ENCODE measurements at places on chromosomes 1 and 21.
A peak's percentile ranks its signal among the peaks of the same experiment; 100 is the strongest.

DNA sequence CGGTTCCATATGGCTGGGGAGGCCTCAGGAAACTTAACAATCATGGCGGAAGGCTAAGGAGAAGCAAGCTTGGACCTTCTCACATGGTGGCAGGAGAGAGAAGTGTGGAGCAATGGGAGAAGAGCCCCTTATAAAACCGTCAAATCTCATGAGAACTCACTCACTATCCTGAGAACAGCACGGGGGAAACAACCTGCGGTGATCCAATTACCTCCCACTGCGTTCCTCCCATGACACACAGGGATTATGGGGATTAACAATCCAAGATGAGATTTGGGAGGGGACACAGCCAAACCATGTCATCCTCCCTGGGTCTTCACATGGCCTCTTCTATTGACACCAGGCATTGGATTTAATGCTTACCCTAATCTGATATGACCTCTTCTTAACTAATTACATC lies 455.1 kb upstream of the VAMP3 start:
- DNase-seq = no peak

DNA sequence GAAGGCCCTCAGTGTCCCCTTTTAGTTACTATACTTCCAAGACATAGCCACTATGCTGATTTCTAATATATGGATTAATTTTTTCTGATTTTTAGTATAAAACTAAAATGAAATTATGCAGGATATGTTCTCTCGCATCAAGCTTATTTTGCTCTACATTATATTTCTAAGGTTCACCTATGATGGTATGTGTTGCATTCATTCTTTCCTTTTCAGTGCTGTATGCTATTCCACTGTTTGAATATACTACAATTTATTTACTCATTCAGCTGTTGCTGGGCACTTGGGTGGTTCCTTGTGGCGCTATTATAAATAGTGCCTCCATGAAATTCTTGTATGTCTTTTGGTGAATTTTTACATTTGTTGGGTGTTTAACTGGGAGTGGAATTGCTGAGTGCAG lies 230.3 kb downstream of the ATG4C start:
- DNase-seq = no peak

DNA sequence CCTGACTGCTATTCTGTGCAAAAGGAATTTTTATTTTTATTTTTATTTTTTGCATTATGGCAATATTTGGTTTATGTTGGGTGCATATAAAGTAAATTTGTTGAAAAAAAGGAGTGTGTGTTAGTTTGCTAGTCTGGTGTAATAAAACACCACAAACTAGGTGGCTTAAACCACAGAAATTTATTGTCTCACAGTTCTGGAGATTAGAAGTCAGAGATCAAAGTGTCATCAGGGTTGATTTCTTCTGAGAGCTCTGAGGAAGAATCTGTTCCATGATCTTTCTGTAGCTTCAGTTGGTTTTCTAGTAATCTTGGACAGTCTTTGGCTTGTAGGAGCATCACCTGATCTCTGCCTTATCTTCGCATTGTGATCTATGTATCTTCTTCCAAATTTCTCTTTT lies 6.5 kb downstream of the SLC30A7 start:
- DNase-seq = no peak

- DNase-seq = no peak
These were observed 41.5 kb upstream of the SGIP1 start for GRCh38 chr1:66492424-66492823.

DNA sequence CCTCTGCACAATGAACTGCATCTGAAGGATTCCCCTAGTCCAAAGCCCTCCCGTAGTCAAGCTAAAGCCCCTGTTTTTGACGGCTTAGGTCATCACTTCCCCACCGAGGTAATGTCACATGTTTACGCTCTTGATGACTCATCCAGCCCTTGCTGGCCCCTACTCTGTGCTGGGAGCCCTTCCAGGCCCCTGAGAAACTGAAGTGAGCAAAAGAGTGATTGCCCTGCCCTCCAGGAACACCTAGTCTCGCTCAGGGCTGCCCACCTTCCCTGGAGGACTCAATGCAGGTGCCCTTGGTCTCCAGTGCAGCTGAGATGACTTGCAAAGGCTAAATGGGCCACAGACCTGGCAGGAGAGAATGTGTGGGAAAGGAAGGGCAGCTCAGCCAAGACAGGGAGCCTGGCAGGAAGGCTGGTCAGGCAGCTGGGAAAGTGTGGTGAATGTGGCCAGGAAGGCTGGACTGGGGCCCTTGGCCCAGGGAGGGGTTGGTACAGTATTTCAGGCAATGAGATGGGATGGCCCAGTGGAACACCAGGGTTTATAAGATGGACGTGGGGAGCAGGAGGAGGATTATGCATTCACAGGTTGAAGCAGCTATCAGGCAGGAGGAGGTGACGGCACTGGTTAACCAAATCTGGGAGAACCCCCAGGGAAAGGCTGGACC lies 345.6 kb downstream of the NPHP4 start:
- DNase-seq = no peak

DNA sequence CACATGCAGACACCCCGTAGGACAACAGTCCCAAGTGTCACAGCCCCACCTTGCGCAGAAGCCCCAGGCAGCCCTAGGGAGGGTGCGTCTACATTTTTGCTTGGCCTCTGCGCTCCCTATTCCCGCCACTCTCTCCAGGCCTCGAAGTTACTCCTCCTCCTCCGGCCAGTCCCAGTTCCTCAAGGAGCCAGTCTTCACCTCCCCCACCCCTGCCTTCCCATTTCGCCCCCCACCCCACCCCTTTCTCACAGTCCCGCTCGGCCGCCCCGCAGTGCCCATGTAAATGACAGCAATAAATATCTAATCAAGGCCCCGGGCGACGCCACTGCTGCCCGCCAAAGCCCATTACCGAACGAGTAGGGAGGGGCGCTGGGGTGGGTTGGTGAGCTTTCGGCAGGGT lies 3.2 kb downstream of the DMBX1 start:
- no peak for DNase-seq

GRCh38 chr1:64042331-64043100 lies 160.9 kb upstream of the UBE2U start:
- DNase-seq = peak; percentile 96

GRCh38 chr1:55428944-55429931 lies 214.1 kb upstream of the USP24 start:
- DNase-seq = peak; percentile 99

DNA sequence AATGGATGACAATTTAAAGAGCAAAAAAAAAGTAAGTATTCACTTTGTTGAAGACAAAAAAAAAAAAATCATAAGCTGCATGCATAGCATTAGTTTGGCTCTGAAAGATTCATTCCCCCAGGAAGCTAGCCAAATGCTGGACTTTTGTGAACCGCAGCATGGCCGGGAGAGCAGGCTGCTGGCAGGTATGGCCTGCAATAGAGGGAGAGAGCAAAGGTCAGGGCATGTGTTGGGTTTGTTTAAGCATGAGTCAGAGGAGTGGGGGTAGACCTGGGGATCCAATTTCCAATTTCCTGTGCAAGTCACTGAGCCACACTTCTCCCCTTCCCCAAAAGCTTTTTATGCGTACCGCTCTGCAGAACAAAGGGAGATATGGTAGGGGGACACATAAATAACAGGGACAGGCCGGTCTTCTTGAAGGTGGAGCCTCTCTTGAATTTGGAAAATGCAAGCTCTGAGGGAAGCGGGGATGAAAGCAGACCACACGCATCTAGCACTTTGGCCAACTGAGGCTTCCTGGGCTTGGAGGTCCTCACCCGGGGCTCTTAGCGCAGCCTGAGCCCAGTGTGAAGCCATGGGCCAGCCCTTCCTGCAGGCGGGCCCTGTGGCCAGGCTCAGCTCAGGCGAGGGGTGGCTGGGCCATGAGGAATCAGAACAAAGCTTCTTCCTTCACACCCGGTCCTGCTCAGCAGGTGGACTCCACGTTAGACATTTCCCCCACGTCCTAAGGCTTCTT lies 171.1 kb downstream of the TOMM20 start:
- peak; percentile 86 for DNase-seq

- no peak for DNase-seq
These were observed 158.7 kb downstream of the PEX14 start for GRCh38 chr1:10633416-10633815.

GRCh38 chr1:229857585-229857984 lies 209.5 kb upstream of the GALNT2 start:
- peak; percentile 64 for DNase-seq

DNA sequence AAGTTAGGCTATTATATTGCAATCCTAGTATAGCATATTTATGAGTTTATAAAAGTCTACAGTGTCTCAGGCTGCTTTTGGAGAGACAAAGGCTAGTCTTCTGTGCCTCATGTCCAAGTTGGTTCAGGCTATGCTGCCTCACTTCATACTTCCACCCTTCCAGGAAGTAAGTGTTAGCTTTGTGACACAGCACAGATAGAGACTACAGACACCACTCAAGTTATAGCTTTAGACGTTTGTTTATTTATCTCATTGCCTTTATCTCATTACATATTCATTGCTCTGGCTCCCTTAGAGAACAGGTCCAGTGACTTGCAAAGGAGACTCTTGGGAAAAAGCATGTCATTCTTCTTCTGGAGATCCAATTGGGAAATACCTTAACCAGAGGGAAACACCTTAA lies 22.6 kb upstream of the GBP4 start:
- no peak for DNase-seq

GRCh38 chr1:96427616-96428015 lies 294.0 kb upstream of the PTBP2 start:
- peak; percentile 15 for DNase-seq

- DNase-seq = no peak
These were observed 164.9 kb downstream of the RERE start for GRCh38 chr1:8652467-8653046.

- no peak for DNase-seq
These were observed 17.7 kb upstream of the PTPRC start for GRCh38 chr1:198620951-198621824.

- DNase-seq = no peak
These were observed 7.6 kb upstream of the CPT2 start for GRCh38 chr1:53189061-53189460.
